ENCODE measurements at places on chromosomes 6 and 20.

GRCh38 chr6:11386323-11386722, 151.2 kb upstream of the TMEM170B start:
- DNase-seq = no peak

GRCh38 chr6:52667572-52667971, 3.3 kb upstream of the TMEM14A start:
- no peak for DNase-seq

DNA sequence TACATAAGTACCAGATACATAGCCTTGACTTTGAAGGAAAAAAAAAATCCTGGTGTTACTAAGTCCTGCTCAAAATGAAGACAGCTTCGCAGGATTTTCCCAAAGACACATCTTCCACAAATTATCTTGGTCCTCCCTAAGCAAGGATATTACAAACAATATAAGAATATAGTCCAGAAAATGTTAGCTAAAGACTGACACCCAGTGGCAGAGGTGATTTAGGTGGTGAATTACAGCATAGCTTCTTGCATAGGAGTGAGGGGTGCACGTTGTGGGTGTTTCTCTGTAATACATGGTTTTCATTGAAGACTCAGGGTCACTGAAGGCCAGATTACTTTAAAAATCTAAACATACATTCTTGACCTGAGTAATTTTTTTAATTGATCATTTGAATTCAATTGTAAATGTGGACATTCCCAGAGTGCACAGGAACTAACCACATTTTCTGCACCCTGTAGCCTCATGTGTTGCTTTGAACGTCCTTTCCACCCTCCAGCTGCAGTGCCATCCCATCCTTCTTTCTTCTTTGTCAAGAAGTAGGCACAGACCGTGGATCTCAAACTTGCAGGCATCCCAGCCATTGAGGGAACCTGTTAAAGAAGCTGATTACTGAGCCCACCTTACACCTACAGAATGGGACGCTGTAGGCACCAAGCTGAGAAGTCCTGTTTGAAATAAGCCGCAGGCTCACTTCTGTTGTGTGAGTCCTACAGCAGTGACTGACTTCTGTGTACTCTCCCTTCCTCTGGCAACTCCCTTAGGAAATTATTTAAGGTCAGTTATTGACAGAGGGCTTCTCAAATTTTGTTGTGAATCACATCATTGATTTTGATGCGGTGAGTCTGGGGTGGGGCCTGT, 102.6 kb downstream of the PERP start:
- peak; percentile 89 for DNase-seq

- no peak for DNase-seq
These were observed 16.8 kb downstream of the MYLK4 start for GRCh38 chr6:2733736-2734480.

- DNase-seq = no peak
These were observed 224.9 kb upstream of the SMLR1 start for GRCh38 chr6:130602151-130602770.

DNA sequence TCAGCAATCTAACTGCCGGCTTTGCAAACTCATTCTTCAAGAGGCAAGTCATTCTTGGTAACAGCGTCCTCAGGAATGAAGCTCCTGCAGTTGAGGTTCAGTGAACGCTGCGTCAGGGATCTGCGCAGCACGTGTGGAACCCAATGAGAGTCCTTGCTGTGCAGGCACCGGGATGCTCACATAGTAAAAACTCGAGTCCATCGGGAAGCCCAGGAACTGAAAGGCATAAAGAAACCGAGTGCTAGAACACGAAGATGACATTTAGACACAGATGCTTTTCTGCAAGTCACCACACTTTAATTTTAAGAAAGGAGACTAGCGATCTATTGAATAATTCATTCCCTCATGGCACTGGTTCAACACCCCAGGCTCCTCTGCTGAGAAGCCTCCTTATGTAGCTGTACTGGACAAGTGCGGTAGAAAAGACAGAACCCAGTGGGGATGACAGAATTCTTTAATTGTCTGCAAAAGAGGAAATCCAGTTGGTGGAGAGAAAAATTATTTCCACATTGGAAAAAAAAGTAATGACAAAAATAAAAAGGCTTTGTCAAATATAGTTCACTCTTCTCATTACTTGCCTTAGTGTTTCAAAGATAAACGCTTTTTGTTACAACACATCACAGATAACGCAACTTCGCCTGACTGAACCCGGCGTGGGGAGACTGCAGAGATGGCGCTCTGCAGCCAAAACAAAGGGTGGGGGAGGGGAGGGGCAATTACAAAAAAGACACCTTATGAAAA, 1.9 kb upstream of the AFDN start:
- peak; percentile 43 for DNase-seq

- DNase-seq = peak; percentile 2
These were observed 544.0 kb upstream of the HS3ST5 start for GRCh38 chr6:114886670-114887436.

- DNase-seq = peak; percentile 4
These were observed 456.8 kb downstream of the MAFB start for GRCh38 chr20:40232273-40232672.

GRCh38 chr6:79646006-79646405, 14.9 kb downstream of the SH3BGRL2 start:
- peak; percentile 74 for DNase-seq

DNA sequence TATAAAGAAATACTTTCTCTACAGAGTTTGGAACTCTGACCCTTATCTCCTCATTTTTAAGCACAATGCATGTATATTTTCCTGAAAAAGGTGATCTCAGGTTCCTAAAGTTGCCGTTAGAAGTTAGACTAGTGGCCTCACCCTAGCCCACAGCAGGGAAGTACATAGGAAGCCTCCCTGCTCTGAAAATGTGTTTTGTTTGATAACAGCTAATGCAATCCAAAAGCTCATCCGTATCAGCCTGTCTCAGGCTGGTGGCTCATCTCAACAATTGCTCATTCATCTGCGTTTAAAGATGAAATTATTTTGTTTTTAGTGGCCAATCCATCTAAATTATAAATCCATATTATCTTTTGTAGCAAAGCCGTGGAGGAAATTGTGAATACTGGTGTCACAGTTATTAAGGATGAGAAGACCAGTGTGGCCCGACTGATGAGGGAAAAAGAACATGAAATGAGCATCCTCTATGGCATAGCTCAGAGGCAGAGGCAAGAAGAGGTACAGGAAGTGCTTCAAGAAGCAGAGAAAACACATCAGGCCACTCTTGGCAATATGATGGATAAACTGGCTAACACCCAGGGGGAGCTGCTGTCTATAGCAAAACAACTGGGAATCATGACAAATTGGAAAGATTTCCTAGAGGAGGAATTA, 20.1 kb downstream of the C6orf163 start:
- peak; percentile 7 for DNase-seq

DNA sequence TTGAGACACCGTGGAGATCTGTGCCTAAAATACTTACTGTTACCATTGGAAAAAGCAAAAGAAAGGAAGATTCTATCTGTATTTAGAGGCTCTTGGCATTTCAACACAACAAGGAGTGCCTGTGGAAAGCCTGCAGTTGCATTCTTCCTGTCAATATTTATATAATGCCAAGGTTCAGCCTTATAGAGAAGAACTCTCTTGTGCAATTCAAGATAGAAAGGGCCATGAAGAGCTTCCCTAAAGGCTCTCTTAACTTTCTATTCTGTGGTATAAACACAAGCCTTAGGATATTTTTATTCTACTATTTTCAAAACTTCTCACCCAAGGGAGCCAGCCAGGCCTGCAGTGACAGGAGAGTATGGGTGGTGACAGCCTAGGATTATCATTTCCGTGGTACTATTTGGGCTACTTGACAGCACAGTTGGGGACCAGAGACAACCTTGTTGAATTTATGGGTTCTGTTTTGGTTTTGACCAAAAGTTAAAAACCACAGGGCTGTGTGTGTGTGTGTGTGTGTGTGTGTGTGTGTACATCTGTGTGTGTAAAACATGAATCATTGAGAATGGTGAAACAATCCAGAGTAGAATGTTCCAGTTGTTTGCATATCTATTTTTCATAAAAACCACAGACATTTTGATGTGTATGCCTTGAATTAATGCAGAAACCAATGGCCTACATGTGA, 700.9 kb upstream of the SLC35B3 start:
- no peak for DNase-seq

GRCh38 chr20:50513169-50514034, 3.2 kb downstream of the PTPN1 start:
- DNase-seq = no peak

- peak; percentile 79 for DNase-seq
These were observed 103.1 kb upstream of the SPACA1 start for GRCh38 chr6:87944541-87944954.

DNA sequence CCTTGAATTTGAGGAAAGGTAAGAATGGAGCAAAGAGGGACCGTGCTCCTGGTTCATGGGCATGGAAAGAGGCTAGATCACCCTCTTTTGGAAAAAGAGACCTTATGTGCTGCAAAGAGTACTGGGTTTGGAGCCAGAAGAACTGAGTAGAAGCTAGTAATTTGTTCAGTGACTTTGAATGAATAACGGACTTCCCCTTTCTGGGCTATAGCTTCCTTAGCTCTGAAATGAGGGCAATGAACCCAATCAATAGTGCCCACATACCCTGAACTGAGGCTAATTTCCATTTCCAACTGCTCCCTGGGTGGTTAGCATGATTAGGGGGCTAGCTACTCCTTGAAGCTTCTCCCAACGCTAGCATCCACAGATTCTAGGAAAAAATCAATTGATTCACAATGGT, 121.4 kb downstream of the UNC5CL start:
- DNase-seq = no peak

- DNase-seq = peak; percentile 62
These were observed 4.7 kb upstream of the SCUBE3 start for GRCh38 chr6:35209081-35209480.

GRCh38 chr6:3325210-3325609, 66.5 kb downstream of the PSMG4 start:
- peak; percentile 56 for DNase-seq

GRCh38 chr20:2799688-2800520, 523 bp downstream of the CPXM1 start:
- DNase-seq = peak; percentile 45

- DNase-seq = no peak
These were observed 3.3 kb downstream of the EZR start for GRCh38 chr6:158815907-158816306.

- DNase-seq = peak; percentile 47
These were observed at the start of gene EDN3 for GRCh38 chr20:59300333-59301081. EDN3 (plus strand) TSS chr20:59300611; CDS start chr20:59300813, 202 bp downstream.

GRCh38 chr20:18191306-18191705, 53.6 kb downstream of the KAT14 start:
- no peak for DNase-seq

- no peak for DNase-seq
These were observed 158.5 kb downstream of the FLRT3 start for GRCh38 chr20:14178952-14179351.

- DNase-seq = no peak
These were observed 109.5 kb downstream of the CLVS2 start for GRCh38 chr6:123105561-123105960.

DNA sequence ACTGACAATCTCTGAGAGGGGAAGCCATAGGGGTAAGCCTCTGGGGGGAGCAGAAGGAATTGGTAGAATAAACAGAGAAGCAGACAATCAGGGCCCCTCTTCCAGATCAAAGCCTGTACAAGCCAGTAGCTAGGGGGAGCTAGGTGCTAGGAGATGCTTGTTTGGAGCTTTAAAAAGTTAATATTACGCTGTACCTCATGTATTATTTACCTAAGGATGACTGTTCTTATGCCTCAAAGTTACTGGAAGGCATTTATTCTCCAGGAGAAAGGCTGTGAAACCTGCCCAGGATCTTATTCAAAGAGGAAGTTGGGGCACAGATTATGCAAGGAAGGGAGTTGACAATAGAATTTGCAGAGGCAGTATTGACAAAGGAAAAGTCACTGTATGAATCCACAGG, 111.8 kb upstream of the SLC35F1 start:
- no peak for DNase-seq

- no peak for DNase-seq
These were observed 127.8 kb upstream of the SLC22A23 start for GRCh38 chr6:3584606-3585005.

DNA sequence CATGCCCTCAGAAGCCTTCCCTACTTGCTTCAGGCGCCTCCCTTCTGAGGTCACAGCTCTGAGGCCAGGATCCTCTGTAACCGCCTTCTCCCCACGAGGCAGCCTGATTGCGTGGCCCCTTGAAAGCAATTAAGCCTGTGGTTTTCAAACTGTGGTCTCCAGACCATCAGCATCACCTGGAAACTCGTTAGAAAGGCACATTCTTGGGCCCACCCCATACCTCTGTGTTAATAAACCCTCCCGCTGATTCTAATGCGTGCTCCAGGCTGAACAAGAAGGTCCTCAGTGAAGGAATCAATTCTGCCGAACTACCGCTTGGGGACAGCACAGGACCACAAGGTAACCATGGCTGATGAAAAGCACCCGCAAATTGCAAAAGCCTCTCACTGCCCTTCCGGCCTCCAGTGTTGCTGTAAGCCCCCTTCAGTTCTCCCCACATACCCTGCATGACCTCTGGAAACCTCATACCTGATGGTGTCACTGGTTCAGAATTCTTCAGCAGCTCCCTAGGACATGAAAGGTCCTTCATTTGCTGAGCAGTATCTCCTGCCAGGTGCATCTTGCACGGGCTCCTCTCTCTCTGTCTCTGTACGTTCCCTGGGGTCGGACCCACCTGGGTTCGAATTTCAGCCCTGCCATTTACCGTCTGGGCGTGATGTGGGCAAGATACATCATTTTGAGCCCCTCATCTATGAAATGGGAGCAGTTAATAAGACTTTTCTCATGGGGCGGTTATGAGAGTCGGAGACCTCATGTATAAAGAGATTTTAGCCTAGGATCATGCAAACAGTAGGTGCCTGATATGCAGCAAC, 93.3 kb upstream of the RNF24 start:
- DNase-seq = peak; percentile 78

DNA sequence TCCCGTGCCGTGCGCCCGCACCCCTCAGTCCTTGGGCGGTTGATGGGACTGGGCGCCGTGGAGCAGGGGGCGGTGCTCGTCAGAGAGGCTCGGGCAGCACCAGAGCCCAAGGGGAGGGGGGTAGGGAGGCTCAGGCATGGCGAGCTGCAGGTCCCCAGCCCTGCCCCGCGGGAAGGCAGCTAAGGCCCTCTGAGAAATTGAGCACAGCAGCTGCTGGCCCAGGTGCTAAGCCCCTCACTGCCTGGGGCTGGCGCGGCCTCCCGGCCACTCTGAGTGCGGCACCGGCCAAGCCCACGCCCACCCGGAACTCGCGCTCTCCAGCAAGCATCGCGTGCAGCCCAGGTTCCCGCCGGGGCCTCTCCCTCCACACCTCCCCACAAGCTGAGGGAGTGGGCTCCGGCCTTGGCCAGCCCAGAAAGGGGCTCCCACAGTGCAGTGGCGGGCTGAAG, 16.4 kb downstream of the SOX4 start:
- DNase-seq = peak; percentile 88

- DNase-seq = no peak
These were observed 1.5 kb downstream of the VNN1 start for GRCh38 chr6:132712366-132712765.

- no peak for DNase-seq
These were observed 5.9 kb downstream of the HCRTR2 start for GRCh38 chr6:55180258-55180657.

GRCh38 chr20:59102841-59103299, 60.3 kb upstream of the PRELID3B start:
- DNase-seq = no peak

DNA sequence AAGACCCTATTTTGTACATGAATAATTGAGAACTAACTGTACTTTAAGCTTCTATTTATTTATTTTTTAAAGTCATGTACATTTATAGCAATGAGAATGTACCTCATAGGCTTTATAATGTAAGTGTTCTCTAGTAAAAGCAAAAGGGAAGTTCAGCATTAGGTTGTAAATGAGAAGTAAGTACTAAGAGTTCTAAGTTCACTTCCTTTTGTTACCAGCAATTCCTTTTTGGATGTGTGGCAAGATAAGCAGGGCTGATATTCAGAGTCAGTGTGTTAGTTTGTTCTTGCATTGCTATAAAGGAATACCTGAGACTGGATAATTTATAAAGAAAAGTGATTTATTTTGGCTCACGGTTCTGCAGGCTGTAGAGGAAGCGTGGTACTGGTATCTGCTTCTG, 54.0 kb upstream of the CCN2 start:
- DNase-seq = no peak

Data from NCI-H69 (cell line).